ENCODE measurements at places on chromosomes 7 and 10. TPM values are rescaled to one million over a fixed set of nuclear protein-coding genes. Genes with fewer than 3 reads are reported as not detected.

Gene STEAP4
- 0.23 TPM for total RNA-seq

Gene FKBP6
- total RNA-seq, result not detected

Gene BNIP3
- total RNA-seq, result 44.8 TPM

Gene SEC31B
- 5.3 TPM for total RNA-seq

Gene TMEM139
- total RNA-seq, result 0.46 TPM

Gene PRR15
- not detected for total RNA-seq

Gene CACUL1
- 39.9 TPM for total RNA-seq

Gene ZNF117
- total RNA-seq, result 38.8 TPM

Gene ZNF365
- 19.8 TPM for total RNA-seq

Gene VWC2
- total RNA-seq, result 13.8 TPM

Gene DNAH11
- total RNA-seq, result 8.3 TPM

Gene CALD1
- 43.6 TPM for total RNA-seq

Gene PNLIPRP3
- total RNA-seq, result not detected

Gene FAM20C
- 30.7 TPM for total RNA-seq

Gene UPP1
- total RNA-seq, result 16.8 TPM

Gene CRCP
- 48.9 TPM for total RNA-seq

Gene SPAM1
- not detected for total RNA-seq

Gene NRP1
- 56.5 TPM for total RNA-seq

Gene RSPH10B2
- 6.0 TPM for total RNA-seq

Gene FBXO24
- not detected for total RNA-seq

Gene ZDHHC4
- 79.1 TPM for total RNA-seq

Gene NRAP
- 0.23 TPM for total RNA-seq

Gene MKX
- total RNA-seq, result 3.2 TPM

Gene ABCB4
- 2.3 TPM for total RNA-seq

Gene CRTAC1
- total RNA-seq, result 55.8 TPM

Gene GATAD1
- 30.0 TPM for total RNA-seq

Gene NPSR1
- total RNA-seq, result 1.8 TPM

Gene SPDYE5
- not detected for total RNA-seq

Gene NXPH1
- 94.6 TPM for total RNA-seq

Gene LRRN3
- 140 TPM for total RNA-seq

Gene C10orf62
- total RNA-seq, result 0.23 TPM

Gene PILRA
- 1.2 TPM for total RNA-seq

Gene ZNF394
- total RNA-seq, result 28.8 TPM

Gene RBP4
- 6.7 TPM for total RNA-seq

Gene CFAP69
- total RNA-seq, result 9.2 TPM

Gene GNGT1
- total RNA-seq, result not detected

Gene GSAP
- 9.9 TPM for total RNA-seq

Gene PAX4
- not detected for total RNA-seq

Gene GJD4
- total RNA-seq, result 0.23 TPM

Gene SDK1
- 18.9 TPM for total RNA-seq

Gene FBXL13
- total RNA-seq, result 18.5 TPM
